ENCODE measurements at places on chromosomes 6 and 20.

- no peak for DNase-seq
Measured at GRCh38 chr6:33675968-33676367, 35.5 kb downstream of the UQCC2 start.

GRCh38 chr20:51043811-51044210 lies 20.9 kb upstream of the KCNG1 start:
- no peak for DNase-seq

DNA sequence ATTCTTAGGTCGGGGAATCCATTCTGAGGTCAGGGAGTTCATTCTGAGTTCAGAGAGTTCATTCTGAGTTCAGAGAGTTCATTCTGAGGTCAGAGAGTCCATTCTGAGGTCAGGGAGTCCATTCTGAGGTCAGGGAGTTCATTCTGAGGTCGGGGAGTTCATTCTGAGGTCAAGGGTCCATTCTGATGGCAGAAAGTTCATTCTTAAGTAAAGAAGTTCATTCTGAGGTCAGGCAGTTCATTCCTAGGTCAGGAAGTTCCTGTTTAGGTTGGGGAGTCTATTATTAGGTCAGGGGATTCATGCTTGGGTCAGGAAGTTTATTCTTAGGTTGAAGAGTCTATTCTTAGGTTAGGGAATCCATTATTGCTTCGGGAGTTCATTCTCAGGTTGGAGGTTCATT lies 16.5 kb upstream of the NXT1 start:
- DNase-seq = no peak

DNA sequence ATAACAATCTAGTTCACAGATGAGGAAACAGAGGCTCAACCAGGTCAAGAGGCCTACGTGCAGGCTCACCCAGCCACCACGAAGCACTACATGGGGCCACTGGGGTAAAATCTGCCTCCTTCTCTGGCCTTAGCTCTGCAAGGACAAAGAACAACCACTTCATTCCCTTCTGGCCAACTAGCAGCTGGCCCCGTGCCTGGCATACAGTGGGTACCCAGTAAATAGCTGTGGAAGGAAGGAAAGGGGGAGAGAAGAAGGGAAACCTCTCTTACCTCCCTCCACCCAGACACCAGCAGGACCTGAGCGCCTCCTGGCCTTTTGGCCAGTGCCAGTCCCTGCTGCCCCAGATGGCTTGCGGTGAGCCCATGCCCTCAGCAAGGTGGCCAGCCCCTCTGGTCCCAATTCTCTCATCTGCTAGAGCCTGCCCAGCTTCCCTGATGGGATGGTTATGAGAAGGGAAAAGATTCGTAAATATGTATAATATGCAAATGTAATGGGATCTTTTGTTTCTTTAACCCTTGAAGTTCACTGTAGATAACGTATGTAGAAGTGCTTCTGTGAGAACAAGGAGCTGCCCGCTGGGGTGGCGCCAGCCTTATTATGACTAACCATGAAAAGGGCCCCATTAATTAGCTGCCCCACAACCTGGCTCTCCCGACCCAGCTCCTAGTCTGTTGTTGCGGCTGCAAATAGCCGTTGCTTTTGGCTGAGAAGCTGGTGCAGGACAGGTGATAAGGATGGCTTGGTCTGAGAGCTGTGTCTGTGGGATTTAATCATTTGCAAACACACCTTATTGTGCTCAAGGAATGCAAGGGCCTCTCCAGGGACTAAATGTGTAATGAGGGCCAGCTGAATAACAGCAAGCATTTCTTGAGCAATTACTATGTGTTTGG lies 62.0 kb downstream of the DLGAP4 start:
- no peak for DNase-seq

- no peak for DNase-seq
Measured at GRCh38 chr6:105886066-105886813, 199.9 kb upstream of the PRDM1 start.

Measured in RCC 7860 (cell line).